ENCODE measurements at places on chromosomes 6 and 20.

- DNase-seq: no peak
Measured at GRCh38 chr20:40422656-40423055, 266.4 kb downstream of the MAFB start.

GRCh38 chr6:13825871-13826270, 11.5 kb upstream of the MCUR1 start:
- DNase-seq: no peak

DNA sequence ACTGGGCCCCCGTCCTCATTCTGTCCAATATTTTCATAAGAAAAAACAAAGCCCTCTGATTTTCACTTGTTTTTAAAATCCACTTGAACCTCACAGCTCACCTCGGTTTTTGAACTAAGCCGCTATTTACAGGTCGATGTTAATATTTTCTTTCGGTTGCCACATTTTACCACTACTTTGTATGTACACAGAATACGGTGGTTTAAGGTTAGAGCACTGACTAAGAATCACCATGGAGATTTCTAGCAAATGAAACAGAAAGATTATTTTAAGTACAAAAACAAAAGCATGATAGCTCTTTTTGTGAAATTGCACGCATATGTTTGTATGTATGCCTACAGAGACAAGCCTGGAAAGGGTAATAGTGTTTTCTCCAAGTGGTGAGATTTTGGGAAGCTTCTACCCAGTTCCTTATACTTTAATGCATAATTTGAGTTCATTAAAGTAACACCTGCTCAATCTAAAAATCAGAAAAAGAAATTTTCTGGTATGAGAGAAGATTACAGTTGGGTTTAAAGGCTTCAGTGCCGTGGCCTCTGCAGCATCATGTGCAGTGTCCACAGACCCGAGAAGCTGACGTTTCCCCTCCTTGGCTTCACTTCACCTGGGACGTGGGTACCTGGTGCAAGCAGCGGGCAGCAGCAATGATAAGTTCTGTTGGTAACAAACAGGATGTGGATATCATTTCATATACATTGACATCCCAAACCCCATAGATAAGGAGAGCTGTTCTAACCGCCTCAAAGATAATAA, 144.0 kb downstream of the UST start:
- no peak for DNase-seq

DNA sequence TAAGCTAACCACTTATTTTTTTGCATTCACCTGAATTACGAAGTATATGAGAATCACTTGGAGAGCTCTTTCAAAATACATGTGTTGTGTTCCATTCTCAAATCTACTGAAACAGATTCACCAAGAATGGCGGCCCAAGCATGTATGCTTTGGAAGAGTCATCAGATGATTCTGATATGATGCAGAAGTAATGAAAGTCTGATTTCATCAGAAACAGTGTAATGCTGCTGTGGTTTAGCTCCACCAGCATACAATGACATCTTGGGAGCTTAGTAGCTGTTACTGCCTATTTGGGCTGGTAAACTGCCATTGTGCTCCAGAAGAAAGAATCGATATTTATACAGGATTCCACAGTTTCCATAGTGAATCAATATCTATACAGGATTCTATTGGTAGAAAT, 52.9 kb downstream of the UBR2 start:
- no peak for DNase-seq

DNA sequence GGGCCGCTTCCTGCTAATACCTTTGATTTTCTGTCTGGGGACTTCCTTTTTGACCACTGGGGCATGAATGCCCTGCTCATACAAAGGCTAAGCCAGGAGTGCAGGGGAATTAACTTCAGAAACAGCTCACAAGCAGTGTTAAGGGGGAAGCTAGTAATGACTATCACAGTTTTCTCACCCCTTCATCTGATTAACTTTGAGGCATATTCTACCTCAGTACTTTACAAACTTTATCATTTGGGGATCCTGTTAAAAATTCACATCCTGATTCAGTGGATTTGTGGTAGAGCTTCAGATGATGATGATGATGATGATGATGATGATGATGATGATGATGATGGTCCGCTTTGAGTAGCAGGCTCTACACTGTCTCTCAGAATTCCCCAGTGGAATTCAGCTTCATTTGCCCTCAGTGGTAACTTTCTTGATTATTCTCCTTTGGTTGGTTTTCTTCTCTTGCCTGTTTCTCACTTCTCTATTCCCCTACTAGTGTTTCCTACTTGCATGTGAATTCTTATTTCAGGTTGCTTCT, 78.4 kb upstream of the TMEM170B start:
- no peak for DNase-seq

- peak; percentile 17 for DNase-seq
Measured at GRCh38 chr6:112501705-112502104, 154.6 kb downstream of the RFPL4B start.

- DNase-seq: no peak
Measured at GRCh38 chr6:131740161-131740560, 29.3 kb upstream of the CTAGE9 start.

DNA sequence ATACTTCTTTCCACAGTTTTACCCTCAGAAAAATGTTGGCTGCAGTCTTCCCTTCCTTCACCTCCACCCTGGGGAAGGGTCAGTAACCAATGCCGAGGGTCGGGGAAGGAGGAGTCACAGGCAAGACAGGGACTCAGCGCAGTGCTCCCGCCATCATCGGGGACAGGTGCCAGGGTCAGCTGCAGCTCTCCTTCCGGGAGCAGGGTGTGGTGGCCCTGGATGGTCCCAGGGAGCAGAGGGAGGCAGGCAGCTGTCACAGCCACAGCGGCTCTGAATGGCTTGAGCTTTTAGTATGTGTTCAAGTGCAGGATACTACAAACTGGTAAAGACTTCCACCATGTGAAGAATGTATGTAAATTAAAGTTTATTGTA, 26.0 kb upstream of the PI16 start:
- no peak for DNase-seq

DNA sequence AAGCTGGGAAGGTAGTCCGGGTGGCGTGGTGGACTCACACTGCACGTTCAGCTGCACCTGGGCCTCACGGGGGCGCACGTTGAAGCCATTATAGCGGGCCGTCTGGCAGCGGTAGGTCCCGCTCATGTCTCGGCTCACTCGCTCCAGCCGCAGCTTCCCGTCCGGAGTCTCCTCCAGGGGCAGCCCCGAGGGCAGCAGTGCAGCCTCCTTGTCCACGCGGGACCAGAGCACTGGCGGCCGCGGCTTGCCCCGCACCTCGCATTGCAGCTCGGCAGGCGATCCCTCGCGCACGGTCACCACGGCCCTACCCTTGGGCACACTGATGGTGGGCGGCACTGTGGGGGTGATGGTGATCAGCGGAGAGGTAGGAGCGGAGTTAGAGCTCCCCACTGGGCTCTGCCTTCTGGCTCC, 47.6 kb downstream of the MDGA1 start:
- DNase-seq: no peak

DNA sequence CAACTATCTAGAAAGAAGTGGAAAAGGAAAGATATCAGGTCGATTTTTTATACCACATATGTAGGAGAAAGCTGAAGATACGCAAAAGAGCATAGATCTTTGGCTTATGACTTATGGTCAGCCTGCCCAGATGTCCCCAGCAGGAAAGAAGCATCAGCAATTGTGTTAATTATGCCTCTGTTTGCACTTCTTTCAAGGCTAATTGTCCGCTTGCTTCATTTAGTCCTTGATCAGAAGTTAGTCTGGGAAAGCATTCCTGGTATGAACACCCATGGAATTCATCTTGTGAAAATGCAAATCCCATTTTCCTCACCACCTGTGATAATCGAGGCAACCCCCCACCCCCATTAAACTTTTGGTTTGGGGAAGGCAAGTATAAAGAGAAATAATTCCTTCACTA, 62.8 kb downstream of the ATP9A start:
- no peak for DNase-seq

DNA sequence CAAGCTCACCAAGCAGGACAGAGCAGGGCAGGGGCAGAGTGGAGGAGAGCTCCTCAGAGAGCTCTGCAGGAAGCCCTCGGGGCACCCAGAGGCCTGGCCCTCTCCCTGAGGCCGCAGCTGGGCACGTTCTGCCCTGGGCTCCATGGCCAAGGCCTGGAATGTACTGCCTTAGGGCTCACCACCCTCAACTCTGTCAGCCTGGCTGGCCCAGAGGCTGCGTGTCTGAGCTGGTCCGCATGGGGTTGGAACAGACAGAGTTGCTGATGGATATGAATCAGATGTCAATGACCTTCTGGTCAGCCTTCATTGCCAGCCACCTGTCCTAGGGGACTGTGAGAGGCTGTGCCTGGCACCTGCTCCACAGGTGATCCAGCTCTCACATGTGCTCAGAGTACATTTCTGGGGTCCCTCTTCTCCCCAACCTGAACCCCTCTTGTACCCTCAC, 33.2 kb upstream of the PCMTD2 start:
- peak; percentile 31 for DNase-seq

DNA sequence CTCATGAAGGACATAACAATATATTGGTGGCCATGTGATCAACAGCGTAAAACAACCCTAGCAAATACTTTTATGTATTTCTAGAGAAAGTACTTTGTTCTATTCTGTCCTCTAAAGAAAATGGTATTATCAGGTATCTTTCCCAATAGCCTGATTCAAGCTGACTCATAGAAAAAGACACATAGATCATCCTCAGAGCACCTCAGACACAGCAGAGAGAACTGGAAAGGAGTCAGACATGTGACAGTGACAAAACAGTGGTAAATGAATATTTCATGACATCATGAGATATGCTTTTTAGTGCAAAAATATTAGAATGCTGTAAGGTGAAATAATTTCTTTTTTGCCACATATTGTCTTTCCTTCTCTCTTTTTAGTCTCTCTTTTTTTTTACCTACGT, 1355.0 kb upstream of the MAP3K7 start:
- no peak for DNase-seq

DNA sequence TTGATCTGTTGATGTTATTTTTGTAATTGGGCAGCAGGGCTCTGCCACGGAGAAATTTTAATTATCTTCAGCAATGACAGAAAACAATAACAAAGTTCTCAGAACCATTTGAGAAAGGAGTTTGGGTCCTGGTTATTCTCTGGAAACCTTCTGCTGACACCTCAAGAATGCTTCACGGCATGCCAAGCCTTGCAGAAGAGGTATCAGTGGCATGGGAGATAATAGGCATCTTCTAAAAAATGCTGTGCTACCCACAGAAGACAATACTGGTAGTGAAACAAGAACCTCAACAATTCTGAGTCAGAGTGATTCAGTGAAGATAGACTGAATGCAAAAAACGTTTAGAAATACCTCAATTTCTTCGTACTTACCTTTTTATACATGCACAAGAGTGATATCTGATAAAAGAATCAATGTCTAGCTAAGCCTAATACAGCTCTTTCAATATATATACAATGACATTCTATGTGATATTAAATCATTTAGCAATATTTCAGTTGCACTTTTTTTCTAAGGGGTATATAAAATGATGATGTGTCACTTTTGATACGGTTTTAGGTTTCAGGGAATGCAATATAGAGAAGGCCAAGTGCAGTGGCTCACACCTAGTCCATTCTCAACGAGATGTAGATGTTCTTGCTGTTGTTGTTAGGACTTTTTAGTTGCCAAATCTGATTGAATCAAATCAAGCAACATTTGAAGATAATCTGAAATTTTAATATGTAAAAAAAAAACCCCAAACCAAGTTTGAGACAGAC, 110.4 kb upstream of the COL21A1 start:
- no peak for DNase-seq

GRCh38 chr6:48429021-48429420, 318.0 kb upstream of the PTCHD4 start:
- DNase-seq: no peak

DNA sequence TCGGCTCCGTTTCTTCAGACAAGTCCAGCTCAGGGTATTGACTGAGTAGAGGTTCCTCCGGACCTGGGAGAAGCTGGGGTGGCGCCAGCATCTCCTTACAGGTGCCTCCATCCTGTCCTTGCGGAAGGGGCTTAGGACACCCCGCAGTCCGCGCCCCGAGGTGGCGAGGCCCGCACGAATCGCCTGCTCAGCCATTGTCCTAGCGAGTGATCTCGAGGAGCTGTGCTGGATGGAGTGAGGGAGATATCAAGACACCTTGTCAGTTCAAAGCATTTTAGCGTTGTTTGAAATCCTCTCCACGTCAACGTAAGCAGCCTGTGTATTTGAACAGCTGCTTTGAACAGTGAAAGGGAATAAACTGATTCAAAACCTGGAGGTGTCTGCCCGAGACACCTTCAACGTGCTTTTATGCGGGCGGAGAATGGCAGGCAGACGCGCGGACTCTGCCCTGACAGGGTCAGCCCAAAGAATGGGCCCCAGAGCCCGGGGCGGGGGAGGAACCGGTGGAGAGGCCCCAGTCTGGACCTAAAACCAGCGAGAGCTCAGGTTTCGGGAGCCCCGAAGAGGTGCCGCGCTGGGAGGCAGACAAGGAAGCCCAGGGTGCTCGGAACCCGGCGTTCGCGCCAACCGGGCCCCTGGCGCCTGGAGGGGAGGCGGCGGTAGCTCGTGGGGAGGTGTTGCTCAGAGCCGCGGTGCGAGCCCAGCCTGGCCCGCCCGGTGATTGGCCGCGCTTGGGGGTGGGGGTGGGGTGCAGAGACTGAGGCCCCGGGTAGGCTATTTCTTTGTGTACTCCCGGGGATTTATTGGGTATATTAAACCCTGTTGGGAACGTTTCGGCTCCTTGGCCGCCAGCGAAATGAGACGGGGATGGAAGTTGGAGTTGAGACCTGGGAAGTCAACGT, 3.1 kb upstream of the POU3F2 start:
- DNase-seq: no peak

- DNase-seq: peak; percentile 9
Measured at GRCh38 chr6:157380458-157380778, 572 bp upstream of the ZDHHC14 start.

DNA sequence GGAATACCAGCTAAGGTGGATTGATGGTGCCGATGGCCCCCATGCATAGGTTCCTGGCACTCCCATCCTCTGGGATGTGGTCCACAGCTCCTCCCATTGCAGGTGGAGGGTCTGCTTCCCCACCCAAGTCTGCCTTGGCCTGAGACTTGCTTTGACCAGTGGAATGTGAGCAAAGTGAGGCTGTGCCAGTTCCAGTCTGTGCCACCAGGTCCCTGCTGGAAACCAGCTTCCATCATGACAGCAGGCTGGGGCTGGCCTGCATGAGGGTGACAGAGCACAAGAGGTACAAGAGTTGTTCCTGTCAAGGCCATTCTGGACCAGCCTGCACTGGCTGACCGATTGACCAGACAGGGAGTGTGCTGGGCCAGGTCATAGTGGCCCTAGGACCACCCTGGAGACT, 27.0 kb upstream of the CCR6 start:
- no peak for DNase-seq

DNA sequence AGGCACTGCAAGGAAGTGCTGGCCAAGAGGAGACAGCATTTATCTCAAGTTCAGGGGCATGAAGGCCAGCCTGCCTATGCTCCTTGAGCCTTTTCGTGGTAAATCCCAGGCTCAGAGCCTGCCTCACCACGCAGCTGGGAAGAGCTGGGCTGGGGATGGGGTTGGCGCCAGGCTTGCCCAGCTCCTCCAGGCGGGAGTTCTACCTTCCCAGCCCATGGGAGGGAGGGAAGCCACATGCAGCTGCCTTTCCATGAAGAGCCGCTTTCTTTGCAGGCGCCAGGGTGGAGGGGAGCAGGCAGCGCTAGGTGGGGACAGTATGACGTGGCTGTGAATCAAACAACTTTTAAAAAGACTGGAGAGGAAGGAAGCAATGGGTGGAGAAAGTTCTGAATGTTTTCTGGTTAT, 19.5 kb upstream of the SIRT5 start:
- peak; percentile 12 for DNase-seq

GRCh38 chr6:26272171-26272637, 92.8 kb upstream of the BTN3A2 start:
- DNase-seq: no peak
